Stimulated activated CD4-positive, alpha-beta T cell treated with anti-CD3 and anti-CD28 coated beads, Interleukin-15, amount 100 ng/mL, for 1 hour (primary cell): ENCODE measurements at places on chromosomes 16 and 17.

GRCh38 chr16:85881436-85881835 is 17.5 kb upstream of the IRF8 start:
- no peak for DNase-seq

DNA sequence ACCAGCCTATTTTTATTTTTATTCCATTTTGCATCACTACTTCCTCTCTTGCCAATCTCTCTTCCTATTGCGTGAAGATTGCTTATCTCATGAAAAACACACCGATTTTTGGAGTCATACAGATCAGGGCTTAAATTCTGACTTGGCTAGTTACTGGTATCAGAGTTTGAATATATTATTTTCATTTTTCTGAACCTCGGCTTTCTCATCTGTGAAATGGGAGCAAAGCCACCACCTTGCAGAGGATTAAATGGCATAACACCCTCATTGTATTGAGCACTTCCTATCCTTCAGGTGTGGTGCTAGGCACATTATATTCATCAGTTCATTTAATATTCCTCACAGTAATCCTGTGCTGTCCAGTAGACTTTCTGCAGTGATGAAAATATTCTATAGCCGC is 208.8 kb downstream of the HAPSTR1 start:
- DNase-seq: no peak

GRCh38 chr16:47110939-47111338 is 32.8 kb downstream of the NETO2 start:
- no peak for DNase-seq

- DNase-seq: no peak
Observed at GRCh38 chr17:44867841-44868240, 20.2 kb downstream of the HIGD1B start.

DNA sequence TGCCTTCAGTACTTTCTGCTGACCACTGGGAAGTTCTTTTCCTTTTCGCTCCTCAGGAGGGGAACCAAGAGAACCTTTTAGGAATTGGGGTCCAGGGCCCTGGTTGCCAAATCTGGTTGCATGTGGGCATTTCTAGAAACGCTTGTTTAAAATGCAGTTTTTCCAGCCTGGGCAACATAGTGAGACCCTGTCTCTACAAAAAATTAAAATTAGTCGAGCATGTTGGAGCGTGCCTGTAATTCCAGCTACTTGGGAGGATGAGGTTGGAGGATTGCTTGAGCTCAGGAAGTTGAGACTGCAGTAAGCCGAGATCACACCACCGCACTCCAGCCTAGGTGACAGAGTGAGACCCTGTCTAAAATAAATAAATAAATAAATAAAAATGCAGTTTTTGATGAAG is 1.2 kb downstream of the PNPO start:
- DNase-seq: no peak

DNA sequence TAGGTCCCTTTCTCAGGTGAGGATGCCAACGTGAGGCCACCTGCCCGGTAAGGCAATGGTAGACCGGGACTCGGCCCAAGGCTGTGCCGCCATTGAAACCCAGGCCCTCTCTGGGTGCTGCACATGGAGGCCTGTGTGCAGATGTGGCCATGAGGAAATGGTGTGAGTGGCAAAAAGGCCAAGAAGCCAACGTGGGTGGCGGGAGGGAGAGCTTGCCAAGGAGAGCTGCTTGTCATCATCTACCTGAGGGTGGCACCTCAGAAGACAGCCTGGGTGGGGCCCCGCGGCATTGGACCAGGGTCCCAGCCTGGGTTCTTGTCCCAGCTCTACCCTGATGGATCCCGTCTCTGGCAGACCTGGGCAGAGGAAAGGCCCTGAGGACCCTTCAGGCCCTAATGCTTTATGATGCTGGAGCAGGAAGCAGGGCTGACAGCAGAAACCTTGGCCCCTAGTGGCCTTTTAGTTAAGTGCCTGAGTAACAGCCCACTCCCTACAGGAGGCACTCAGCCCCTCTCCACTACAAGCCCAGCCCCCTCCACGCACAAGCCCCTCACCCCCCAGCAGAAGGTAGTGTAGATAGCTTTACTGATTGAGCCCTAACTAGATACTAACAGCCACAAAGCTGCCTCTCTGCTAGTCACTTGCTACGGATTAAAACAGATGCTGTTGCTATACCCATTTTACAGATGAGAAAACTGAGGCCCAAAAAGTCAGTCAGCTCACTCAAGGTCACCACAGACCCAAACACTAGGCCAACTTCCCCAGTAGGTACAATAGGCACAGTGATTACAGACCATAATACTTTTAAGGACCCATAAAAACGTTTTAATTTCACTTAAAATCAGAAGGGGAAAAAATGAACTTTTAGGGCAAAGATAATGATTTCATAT is 26.2 kb upstream of the KIFC3 start:
- no peak for DNase-seq

DNA sequence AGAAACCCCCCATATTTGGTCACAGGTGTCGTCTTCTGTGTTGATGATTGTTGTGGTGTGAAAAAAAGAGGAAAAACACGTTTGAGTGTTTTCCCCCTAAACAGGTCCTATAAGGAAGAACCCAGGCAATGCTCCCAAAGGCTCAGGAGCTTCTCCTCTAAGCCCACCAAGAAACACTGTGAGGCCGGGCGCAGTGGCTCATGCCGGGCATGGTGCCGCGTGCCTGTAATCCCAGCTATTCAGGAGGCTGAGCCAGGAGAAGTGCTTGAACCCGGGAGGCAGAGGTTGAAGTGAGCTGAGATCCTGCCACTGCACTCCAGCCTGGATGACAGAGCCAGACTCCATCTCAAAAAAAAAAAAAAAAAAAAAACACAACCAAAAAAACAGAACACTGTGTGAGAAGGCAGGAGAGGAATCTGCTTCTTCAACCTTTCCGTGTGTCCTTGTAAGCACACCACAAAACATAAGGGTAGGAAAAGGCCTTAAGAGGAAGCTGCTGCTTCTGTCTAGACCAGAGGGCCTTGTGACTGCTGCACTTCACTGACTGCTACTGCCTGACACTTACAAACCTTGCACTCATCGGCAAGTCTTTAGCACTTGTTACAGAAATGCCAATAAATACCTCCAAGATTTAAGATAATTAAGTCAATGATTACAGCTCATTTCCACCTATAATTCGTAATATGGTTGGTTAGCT is 9.3 kb downstream of the JPT1 start:
- no peak for DNase-seq

GRCh38 chr17:586920-587685 is 127.5 kb downstream of the VPS53 start:
- DNase-seq: no peak

- DNase-seq: no peak
Observed at GRCh38 chr17:81522491-81523401, 5.4 kb upstream of the FSCN2 start.

- no peak for DNase-seq
Observed at GRCh38 chr16:74447578-74447977, 26.3 kb upstream of the CLEC18B start.

DNA sequence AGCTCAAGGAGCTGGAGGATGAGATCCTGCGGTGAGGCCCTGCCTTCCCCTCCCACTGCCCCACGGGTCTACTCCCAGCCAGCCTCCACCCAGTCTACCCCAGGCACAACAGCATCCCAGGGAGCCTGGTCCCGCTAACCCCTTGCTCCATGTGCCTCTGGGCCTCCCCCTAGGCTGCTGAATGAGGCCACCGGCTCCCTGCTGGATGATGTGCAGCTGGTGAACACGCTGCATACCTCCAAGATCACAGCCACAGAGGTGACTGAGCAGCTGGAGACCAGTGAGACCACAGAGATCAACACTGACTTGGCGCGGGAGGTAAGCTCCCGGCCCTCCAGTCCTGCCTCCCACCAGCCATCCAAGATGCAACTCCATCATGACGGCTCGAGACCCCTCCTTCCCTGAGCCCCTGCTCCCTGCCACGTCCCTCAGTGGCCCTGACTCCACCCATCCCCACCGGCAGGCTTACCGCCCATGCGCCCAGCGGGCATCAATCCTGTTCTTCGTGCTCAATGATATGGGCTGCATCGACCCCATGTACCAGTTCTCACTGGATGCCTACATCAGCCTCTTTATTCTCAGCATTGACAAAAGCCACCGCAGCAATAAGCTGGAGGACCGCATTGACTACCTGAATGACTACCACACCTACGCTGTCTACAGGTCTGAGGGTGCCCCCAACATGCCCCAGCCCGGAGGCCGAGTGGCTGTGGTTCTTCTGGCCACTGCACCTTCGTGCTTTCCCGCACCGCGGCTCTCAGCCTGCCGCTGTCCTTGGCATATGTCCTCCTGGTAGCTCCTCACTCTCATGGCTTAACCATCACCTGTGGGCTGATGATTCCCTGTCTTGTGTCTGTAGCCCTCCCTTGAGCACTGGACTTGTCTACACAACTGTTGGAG is 15.0 kb upstream of the KDM6B start:
- DNase-seq: no peak

- no peak for DNase-seq
Observed at GRCh38 chr17:36829676-36830075, 107.6 kb upstream of the LHX1 start.

DNA sequence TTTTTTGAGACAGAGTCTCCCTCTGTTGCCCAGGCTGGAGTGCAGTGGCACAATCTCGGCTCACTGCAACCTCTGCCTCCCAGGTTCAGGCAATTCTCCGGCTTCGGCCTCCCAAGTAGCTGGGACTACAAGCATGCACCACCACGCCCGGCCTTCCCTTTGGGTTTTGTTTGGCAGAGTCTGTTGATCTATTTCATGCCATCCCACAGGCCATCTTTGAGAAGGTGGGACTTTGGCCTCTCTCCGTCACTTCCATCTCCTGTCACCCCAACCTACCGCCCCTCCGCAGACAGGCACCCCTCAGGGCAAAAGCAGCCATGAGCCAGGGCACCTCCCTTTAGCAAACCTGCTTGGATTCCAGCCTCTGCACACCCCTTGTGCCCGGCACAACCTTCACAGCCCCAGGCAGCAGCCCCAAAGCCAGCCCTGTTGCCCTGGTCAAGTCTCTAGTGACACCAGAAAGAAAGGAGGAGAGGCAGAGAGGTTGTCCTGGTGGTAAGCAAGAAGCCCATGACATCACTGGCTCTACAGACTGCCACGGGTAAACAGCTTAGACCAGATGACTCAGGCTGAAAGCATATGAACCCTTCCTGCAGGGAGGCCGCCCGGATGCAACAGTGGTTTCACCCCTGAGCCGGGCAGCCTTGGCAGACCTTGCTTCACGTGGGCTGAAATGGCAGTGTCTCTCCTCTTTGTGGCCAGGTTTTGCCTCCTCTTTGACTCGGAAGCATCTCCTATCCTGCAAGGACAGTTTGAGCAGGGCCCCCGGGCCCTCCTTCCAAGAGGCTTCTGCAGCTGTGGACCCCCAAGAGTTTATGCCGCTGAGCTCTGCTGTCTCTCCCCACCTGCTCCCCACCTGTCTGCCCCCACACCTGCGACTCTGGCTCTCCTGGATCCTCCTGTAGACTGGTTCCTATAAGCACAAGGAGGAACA is 8.1 kb upstream of the TIMP2 start:
- DNase-seq: no peak

GRCh38 chr17:8844229-8845218 is 22.9 kb downstream of the PIK3R6 start:
- no peak for DNase-seq

GRCh38 chr17:63138713-63139112 is 172.7 kb downstream of the TANC2 start:
- no peak for DNase-seq

- no peak for DNase-seq
Observed at GRCh38 chr17:14919094-14919493, 346.0 kb downstream of the PMP22 start.

DNA sequence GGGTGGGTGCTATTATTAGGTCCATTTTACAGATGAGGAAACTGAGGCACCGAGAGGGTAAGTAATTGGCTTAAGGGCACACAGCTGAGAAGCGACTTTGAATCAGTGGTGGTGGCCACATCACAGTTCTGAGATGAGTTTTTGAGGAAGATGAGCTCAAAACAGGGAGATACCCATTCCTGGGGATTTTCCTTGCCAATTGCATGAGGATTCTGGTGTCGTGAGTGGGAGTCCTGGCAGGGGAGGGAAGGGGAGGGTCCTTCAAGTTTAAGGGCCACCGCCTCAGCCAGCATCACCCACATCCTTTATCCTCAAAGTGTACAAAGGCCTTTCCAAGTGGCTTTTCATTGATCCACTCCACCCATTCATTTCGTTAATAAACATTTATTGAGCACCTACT is 45.3 kb downstream of the IL21R start:
- DNase-seq: no peak

- DNase-seq: no peak
Observed at GRCh38 chr17:81274471-81274855, 20.6 kb downstream of the SLC38A10 start.

DNA sequence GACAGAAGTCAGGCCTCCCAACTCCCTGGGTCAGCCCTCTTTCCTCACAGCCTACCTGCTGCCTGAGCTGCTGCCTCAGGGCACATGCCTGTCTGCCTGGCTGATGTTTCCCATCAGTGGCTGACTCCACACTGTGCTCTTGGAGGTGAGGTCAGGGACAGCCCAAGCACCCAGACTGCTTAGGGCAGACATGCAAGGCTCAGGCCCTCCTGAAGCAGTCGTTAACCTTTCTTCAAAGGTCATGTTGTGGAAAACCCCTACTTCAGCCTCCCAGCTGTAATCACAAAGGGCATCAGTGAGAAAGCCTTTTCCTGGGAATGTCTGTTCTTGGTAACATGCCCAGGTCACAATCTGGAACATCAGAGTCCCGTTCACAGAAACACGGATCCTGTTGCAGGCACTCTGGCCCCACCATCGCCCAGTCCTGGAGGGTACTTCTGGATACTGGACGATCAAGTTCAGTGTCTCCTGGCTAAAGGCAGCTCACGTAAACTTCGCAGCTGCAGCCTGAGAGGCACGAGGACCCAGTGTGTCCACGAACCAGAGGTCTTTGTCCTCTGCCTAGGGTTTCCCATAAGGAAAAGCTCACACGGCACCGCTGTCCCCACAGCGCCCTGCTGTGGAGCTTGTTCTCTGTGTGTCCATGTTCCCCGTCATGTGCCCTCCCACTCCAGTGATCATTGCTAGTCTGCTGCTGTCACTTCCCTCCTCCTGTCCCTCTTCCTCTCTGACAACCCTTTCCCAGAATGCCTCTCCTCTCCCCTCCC is 54.9 kb downstream of the GNAO1 start:
- no peak for DNase-seq

DNA sequence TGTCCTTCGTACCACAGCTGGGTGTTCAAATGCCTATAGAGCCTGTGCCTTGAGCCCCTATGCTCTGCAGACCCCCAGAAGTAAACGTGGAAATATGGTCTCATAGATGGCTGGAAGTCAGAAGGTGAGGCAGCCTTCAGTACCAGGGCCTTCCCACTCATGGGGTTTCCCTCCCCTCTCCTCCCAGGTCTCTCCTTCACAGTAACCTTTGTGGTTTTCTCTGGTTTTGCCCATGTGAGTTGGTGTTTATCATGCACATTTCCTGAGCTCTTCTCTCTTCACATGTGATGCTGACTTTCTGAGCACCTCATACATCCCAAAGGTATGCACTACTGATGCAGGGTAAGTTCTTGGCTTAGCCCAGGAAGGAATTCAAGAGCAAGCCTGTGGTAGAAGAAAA is 35.4 kb downstream of the TMEM114 start:
- DNase-seq: no peak

DNA sequence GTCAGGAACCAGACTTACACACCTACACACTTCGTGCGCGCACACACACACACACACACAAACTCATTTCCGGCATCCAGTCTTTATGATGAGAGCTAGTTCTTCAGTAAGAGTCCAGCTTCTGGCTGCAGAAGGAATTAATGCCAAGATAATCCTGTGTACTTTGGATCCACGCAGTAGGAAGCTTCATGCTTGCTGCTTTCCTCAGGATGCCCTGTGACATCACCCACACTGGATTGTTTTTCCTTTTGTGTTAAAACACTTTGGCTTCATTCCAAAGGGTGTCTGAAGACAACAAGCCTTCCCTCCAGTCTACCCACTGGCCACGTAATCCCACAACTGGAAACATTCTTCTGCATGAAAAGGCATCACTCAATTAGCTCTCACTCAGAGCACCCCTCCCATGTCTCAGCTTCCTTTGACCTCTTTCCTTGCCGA is 35.4 kb downstream of the KCNJ16 start:
- no peak for DNase-seq
